ENCODE measurements at places on chromosomes 4 and X. TPM values are rescaled to one million over a fixed set of nuclear protein-coding genes. Genes with fewer than 3 reads are reported as not detected.

Gene PLCXD1
- 7.9 TPM for polyA plus RNA-seq

Gene FAM114A1
- 8.2 TPM for polyA plus RNA-seq

Gene MAP3K15
- 7.1 TPM for polyA plus RNA-seq

Gene DCX
- polyA plus RNA-seq = 0.04 TPM

Gene MAGEA2B
- polyA plus RNA-seq = not detected

Gene MAGED2
- 136 TPM for polyA plus RNA-seq

Gene DIPK2B
- polyA plus RNA-seq = 23.8 TPM

Gene NSG1
- 10.1 TPM for polyA plus RNA-seq

Gene CSN1S1
- 0.19 TPM for polyA plus RNA-seq

Gene TMSB15B
- 3.5 TPM for polyA plus RNA-seq
